ENCODE measurements at places on chromosomes 11 and 22.

- DNase-seq, result no peak
Measured at GRCh38 chr11:66136752-66137123, 66.7 kb downstream of the PACS1 start.

GRCh38 chr11:60193687-60194433 lies 11.0 kb upstream of the MS4A6A start:
- DNase-seq, result peak; percentile 43

DNA sequence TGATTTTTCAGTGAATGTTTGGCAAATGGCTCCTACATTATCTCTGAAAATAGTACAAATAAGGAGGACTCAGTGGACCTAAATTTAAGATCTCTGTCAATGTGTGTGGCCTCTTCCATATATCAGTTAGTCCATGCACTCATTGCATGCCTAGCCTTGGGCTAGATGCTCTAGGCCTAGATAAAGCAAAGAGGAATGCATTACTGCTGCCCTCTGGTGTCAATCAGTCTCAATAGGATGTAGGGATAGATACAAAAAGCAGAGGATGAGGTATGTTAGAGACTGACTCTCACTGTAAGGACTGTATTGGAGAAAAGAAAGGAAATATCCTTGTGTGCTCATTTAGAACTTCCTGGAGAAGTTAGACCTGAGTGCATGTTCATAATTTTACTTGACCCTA lies 42.0 kb downstream of the MS4A2 start:
- peak; percentile 58 for DNase-seq

DNA sequence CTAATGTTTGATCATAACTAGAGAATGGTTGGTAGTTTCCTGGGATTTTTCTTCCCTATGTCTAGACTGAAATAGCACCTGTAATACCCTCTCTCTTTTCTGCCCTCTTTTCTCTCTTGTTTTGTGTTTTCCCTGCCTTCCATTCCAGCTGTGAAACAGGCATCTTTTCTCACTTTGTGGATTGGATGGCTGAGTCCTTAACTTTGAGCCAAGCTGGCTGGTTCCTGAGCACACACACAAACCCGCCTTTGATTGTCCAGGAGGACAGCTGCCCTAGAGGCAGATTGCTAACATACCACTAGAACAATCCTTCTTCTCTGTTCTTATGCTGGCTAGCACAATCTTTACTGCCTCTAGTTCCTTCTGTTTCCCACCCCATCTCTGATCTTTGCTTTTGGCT lies 17.7 kb downstream of the CTNND1 start:
- no peak for DNase-seq

- no peak for DNase-seq
Measured at GRCh38 chr11:94655291-94655690, 88.1 kb downstream of the PIWIL4 start.

GRCh38 chr22:40862537-40862936 lies 624 bp upstream of the DNAJB7 start:
- no peak for DNase-seq

- no peak for DNase-seq
Measured at GRCh38 chr11:117498791-117499190, 171.1 kb downstream of the CEP164 start.

DNA sequence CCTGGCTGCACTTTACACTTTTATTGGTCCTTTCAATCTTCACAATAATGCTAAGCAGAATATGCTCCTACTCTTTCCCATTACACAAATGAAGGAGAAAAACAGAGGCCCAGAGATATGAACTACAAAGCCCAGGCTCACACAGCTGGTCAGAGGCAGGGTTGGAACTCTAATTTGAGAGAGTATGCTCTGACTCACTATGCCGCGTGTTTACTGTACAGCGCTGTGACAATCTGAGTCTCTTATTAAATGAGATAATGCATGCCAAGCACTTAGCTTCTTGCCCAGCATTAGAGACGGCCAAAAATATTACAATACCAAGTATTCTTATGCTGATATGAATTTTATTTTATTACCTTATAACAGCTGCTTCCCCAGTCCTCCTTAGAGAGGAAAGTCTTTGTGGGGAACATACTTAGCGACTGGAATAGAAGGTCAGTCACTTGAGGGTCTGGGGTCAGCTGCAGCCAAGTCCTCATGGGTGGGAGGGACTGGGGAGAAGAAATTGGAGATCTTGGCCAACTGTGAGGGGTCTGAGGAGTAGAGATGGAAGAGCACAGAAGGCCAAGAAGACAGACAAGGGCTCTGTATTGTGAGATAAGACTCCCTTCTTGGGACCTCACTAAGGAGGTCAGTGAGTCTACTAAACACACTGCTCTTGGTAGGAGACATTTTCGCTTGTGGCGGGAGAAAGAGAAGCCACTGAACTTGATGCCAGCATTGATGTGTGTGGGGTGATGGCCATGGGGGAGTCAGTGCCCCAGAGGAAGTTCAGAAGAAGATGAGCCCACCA lies 150.8 kb upstream of the TIMP3 start:
- no peak for DNase-seq

GRCh38 chr11:120785576-120785975 lies 238.3 kb upstream of the TBCEL start:
- DNase-seq, result no peak

DNA sequence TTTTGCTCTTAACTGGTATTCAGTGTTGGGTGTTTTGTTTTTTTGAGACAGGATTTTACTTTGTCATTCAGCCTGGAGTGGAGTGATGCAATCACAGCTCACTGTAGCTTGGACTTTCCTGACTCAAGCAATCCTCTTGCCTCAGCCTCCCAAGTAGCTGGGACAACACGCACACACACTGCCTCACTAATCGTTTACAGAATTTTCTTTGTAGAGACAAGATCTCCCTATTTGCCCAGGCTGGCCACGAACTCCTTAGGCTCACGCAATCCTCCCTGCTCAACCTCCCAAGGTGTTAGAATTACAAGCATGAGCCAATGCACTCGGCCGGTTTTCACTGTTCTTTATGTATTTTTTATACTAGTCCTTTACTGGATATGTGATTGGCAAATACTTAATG lies 51.0 kb upstream of the IGLL5 start:
- no peak for DNase-seq

DNA sequence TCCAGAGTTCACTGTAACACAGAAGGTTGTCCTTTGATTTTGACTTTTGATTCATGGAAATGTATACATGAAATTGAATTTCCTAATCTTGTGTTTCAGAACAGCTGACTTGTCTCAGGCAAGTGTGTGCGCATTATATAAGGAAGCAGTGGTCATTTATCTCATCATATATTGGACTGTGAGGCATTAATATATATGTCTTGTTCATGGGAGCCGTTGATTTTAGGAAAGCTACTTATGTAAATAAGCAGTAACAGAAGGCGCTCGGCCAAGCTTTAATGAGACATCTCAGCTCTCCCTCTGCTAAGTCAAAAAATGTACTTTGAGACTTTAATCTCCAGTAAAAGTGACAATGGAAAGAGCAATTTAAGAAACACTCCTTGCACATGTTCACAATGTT lies 100.5 kb downstream of the PDHX start:
- DNase-seq, result no peak

GRCh38 chr11:30392221-30392784 lies 69.4 kb downstream of the ARL14EP start:
- no peak for DNase-seq

GRCh38 chr22:26588729-26589366 lies 1.1 kb downstream of the TPST2 start:
- DNase-seq, result no peak

- no peak for DNase-seq
Measured at GRCh38 chr22:25692397-25693267, 49.4 kb upstream of the MYO18B start.

- DNase-seq, result no peak
Measured at GRCh38 chr11:75260396-75261170, 20.0 kb downstream of the TPBGL start.

DNA sequence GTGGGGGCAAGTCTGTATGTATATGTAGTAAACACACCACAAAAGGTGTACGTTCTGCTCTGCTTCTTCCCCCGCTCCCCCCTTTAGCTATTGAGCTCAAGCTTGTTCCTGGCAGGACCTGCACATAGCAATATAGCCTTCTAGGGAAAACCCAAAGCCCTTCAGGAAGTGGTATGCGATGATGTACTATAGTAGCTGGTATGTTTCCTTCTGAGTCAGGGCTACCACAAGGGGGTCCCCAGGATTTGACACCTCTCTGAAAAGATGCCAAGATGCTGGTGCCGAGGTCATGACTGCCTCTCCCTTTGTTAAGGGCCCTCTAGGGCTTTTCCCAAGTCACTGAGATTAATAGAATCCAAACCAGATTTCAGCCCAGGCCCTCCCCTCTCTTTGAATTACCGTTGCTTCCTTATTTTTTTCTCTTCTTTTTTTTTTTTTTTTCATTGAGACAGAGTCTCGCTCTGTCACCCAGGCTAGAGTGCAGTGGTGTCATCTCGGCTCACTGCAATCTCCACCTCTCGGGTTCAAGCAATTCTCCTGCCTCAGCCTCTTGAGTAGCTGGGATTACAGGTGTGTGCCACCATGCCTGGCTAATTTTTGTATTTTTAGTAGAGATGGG lies 268.4 kb downstream of the ETS1 start:
- no peak for DNase-seq

All from NCI-H1105 treated with DMSO at 0.1 percent for 48 hours (cell line).